ENCODE measurements at places on chromosomes 3 and 15.

DNA sequence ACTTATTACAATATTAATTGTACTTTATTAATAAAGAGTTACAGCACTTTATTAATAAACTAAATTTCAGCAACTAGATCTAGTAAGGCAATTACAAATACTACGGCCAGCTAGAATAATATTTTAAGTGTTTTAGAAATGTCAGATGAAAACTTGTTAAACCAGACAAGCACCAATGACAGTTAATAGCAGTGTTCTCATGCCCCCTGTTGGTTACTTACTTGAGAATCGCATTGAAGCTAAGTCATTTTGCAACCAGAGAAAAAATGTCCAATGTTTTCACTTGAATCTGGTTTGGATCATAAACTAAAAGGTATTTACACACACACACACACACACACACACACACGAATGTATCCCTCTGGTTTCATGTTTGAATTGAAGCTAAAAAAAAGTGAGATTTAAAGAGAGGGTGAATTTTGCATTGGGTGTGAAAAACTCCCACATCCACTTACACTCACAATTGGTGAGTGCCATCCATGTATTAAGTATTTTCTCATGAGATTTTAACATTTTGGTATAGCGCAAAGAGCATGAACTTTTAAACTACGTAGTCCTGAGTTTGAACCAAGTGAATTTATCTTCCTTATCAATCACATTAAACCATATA lies 347.7 kb downstream of the ZBBX start:
- no peak for DNase-seq

DNA sequence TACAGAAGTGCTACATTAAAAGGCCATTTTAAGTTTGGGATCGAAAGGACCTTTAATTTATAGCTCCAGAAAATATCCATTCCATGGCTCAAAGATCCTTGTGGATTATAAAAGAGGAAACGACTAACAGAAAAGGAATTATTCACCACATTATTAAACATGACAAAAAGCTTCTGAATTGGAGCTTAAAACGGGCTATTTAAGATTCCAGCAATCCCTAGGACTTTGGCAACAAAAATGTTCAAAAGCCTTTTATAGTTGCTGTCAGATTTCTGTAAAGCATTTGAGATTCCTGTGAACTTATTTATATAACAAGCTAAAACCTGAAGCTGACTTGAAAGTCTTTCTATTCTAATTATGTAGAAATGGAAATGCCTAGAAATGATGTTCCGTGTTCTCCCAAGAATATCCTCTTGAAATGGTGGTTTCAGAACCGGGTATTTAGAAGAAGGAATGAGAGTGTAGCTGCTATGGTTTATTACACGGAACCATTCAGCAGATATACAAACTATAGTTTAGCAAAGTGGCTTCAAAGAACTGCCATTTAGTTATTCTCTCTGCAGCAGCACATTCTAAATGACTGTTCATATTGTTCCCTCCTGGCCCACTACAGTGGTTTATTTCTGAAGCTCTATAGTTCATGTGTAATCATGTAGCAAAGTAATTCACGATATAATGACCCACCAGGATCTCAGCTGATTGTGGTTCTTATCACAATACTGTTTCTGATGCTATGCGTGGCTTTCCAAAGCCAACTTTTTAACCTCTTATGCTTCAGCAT lies 961.7 kb downstream of the FHIT start:
- DNase-seq, result no peak

DNA sequence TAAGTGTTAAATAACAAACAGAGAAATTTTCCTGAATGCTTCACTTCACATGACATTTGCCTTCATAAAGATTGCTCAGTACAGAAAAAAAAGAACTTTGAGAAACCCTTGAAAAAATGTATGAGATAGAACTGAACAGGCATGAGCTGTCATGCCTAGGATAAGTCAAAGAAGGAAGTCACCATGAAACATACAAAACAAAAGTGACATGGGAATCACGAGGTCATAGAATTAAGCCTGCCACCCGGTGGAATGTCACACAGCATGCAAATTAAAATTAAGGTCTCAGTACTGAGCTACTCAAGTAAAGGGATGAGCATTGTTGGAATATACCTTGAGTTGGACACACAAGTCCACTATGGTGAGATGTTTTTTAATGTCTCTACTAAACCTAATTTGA lies 652.5 kb upstream of the NECTIN3 start:
- DNase-seq, result no peak

DNA sequence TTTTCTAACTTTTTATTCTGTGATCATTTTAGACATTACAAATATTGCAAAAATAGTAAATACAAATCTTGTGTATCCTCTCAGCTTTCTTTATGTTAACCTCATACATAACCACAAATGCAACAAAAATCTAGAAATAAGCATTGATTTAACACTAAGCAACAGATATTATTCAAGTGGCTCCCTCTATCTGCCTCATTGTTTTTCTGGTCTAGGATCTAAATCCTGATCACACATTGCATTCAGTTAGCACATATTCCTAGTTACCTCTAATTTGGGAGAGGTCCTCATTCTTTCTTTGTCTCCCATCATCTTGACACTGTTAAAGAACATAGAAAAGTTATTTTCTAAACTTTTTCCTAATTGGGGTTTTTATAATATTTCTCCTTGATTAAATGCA lies 1126.0 kb downstream of the ROBO2 start:
- DNase-seq, result no peak

GRCh38 chr3:60742606-60743145 lies 508.6 kb downstream of the FHIT start:
- DNase-seq, result no peak

All from cerebellar nuclear complex (tissue), 1 donor.